ENCODE measurements at places on chromosomes 13 and 19. TPM values are rescaled to one million over a fixed set of nuclear protein-coding genes. Genes with fewer than 3 reads are reported as not detected.

Gene MYO1F
- total RNA-seq, result 0.25 TPM

DNA sequence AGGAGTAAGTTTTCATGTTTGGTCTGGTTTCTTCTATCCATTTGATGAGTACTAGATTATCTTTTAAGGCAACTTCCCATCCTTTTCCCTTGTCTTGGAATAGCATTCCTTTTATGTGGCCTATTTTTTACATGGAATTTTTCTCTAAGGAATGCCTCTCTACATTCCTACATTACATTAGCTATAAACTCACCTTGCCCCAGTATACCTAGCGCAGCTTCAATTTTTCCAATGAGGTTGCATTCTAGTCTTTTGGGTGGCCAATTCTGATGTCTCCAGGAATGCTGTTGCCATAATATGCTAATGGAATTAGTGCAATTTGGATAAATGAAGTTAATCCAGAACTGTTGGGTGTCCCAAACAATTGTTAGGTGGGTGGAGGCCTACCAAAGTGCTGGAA lies 33.8 kb downstream of the KBTBD6 start:
- DNase-seq, result no peak

Gene PNMA8A
- 3.1 TPM for total RNA-seq

DNA sequence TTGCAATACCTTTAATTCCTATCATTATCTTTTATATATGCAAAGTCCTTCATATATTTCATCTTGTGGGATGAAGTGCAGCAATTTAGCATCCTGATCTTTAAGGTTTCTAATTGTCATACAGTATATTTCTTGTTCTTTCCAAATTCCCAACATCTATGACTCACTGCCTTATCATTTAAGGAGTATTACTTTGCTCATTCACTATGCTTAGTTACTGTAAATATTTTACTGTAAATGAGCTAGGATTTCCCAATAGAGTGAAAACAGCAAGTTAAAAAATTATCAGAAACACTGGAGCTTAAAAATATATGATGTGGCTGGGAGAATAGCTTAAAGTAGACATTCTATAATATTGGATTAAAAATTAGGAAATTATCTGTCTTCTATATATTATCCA lies 69.9 kb downstream of the SLITRK6 start:
- peak; percentile 15 for DNase-seq

- no peak for DNase-seq
Measured at GRCh38 chr19:42697884-42698283, 42.4 kb downstream of the PSG3 start.

DNA sequence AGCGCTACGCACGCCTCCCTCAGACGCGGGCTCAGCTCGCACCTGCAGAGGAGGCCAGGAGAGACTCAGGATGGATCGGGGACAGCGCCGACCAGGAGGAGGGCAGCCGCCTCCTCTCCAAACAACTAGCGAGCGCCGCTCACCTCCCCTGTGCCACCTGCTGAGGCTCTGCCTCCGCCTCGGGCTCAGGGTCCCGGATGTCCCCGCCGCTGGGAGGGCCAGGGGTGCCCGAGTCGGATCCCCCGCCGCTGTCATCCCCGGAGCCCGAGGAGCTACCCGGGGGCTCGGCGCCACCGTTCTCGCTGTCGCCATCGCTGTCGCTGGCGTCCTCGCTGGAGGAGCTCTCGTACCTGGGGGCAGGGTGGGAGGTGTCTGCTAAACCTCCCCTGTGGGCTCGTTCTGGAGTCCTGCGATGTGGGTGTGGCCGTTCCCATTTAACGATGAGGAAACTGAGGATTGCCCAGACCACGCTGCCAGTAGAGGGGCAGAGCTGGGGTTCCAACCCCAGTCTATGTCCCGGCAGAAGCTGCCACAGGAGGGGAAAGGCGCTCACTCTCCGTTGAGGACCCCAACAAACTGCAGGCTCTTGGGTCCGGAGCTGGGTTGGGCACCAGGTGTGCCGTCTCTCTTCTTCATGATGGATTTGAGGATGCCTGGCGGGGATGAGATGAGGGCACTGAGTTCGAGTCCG lies 9.2 kb downstream of the KANK3 start:
- DNase-seq, result no peak

DNA sequence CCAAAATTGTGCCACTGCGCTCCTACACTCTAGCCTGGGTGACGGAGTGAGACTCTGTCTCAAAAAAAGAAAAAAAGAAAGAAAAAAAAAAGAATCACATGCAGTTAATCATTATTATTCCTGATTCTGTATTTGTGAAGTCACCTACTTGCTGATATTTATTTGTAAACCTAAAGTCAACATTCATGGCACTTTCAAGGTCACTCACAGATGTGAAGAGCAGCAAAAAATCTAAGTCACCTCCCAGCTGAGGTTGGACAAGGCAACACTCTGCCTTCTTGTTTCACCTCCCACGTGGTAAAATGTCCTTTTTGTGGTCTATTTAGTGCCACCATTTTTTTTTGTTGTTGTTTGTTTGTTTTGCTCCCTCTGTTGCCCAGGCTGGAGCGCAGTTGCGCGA lies 26.5 kb downstream of the WDR88 start:
- DNase-seq, result no peak

Gene TPRX1
- not detected for total RNA-seq

- no peak for DNase-seq
Measured at GRCh38 chr19:7873304-7874075, 700 bp downstream of the PRR36 start.

Gene FARP1
- 13.3 TPM for total RNA-seq

Gene POLD1
- 50.7 TPM for total RNA-seq

GRCh38 chr19:42250666-42251531 lies 4.0 kb downstream of the ERF start:
- no peak for DNase-seq

GRCh38 chr13:25324100-25324499 lies 22.7 kb downstream of the NUP58 start:
- DNase-seq, result no peak

- no peak for DNase-seq
Measured at GRCh38 chr13:114104655-114105520, 27.5 kb downstream of the RASA3 start.

GRCh38 chr13:66659286-66659685 lies 570.9 kb downstream of the PCDH9 start:
- no peak for DNase-seq

DNA sequence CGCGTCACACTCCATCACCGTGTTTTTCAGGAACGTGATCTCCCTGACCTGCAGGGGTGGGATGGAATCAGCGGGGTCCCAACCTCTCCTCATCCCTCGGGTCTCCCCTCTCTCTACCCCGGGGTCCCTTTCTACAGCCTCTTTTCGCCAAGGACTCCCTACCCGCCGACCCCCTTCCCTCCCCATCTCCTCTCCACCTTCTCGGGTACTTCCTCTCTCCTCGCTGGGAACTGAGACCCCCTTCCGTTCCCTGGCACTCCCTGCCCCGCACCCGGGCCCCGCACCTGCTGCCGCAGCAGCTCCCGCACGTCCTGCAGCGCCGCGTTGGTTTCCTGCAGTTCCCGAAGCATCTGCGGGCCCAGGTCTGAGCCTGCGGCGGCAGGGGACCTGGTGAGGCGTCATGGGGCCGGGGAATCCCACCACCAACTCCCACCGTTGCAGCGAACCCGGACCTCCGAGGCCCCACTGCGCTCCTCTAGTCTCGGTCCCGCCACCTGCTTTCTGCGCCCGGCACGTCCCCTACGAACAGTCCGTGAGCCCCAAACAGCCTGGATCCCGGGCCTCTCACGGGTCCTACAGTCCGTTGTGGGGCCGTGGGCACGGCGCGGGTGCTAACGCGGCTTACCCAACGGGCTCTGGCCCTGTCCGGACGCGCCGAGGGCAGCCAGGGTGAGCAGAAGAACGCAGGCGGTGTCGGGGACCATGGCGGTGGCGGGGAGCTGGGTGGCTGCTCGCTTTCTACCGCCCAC lies at the start of gene COMP:
Gene COMP (minus strand): TSS at position 740 of the 749 bp plus-strand sequence. CDS start 36 bp downstream, at position 704.
- no peak for DNase-seq

Gene CYP2F1
- not detected for total RNA-seq

- no peak for DNase-seq
Measured at GRCh38 chr13:54945973-54946372, 1917.4 kb downstream of the OLFM4 start.

DNA sequence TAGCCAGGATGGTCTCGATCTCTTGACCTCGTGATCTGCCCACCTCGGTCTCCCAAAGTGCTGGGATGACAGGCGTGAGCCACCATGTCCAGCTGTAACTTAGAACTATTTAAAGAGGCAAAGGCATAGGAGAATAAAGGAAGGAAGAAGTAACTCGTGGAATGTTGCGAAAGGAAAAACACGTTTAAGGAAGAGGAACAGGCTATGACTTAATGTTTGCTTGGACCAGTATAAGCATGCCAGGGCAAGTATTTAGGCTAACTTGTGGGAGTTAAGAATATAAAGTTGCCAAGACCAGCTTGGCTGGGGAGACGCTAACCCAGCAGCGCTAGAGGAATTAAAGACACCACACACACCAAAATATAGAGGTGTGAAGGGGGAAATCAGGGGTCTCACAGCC lies 33.5 kb downstream of the ZNF844 start:
- DNase-seq, result no peak

Gene ANKLE1
- total RNA-seq, result 0.71 TPM

Gene ZNF653
- total RNA-seq, result 5.2 TPM

- no peak for DNase-seq
Measured at GRCh38 chr19:56101746-56102535, 19.2 kb downstream of the ZNF787 start.

DNA sequence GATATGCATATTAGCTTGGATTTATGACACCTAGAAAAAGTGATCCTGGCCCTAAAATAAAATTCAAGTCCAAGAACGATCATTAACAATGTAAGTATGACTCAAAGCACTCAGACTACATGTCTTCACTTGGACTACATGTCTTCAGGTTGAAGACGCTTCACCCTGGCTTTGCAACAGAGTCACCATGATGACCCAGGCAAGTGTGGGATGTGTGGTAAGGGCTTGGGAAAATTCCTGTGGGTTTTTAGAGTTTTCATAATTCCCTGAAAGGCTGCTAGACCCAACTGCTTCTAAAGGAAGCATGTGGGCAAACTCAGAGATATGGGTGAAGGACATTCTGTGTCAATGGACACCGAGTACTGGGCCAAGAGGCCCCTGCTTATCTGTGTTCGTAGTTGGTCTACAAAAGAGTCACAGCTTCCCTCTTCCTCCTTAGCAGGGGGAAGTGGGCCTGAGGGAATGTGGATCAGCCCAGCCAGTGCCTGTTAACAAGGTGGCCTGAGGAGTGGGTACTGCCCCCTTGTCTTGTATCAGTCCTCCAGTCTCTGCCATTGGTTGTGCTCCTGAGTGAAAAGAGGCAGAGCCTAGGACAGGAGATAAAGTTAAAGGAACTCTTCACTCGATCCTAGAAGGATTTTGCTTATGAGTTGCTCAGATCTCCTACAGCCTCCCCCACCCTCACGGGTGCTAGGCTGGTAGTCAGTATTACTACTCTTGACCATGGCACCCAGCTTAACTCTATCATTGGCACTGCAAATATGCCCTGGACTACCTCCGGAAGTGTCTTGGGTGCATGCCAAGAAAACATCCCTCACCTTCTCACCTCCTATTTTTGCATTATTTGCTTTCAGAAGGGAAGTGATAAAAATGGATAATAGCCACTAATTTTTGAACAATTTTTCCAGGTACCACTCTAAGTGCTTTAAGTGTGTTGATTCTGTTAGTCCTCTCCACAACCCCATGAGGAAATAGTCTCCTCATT lies 406.3 kb downstream of the COG6 start:
- DNase-seq, result peak; percentile 72

DNA sequence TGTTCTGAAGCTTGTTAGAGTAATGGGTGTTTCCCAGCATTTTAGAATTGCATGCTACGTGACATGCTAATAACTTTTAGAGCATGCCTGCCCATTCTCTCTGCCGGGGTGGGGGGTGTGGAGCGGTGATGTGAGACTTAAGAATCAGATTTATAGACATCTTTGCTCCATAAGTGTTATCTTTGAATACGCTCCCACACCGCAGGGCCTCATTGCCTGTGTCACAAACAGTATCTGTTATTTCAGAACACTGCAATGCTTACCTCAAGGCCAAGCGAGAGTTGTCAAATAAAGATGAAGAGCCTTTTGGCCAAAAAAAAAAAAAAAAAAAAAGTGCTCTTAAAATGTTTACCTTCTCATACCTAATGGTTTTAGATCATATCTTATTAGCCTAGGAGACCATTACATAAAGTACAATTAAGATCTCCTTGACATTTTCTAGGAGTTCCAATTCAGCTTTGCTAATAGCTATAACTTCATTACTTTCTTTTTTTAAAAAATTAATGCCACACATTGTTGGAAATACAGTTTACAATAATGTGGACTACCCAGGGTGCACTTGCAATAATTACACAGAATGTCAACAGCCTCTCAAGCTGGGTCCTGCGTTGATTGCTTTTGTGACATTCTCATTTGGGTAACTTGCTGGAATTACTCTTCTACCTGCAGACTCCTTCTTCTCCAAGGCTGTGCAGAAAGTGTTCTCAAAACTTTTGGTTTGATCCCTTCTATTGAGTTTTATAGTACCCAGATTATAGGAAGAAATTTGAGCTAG lies 525.3 kb downstream of the KLF12 start:
- no peak for DNase-seq

DNA sequence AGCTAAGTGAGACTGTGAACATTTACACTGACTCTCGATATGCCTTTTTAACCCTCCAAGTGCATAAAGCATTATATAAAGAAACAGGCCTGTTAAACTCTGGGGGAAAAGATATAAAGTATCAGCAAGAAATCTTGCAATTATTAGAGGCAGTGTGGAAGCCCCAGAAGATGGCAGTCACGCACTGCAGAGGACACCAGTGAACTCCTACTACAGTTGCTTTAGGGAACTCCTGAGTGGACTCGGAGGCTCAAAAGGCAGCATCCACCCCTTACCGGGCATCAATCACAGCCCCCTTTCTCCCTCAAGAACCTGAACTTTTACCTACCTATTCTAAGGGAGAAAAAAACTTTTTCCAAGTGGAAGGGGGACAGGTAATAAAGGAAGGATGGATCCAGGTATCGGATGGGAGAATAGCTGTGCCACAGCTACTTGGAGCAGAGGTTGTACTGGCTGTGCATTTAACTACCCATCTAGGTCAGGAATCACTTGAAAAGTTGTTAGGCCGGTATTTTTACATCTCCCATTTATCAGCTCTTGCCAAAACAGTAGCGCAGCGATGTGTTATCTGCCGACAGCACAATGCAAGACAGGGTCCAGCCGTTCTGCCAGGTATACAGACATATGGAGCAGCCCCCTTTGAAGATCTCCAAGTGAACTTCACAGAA lies 80.1 kb downstream of the ZNF486 start:
- DNase-seq, result no peak

DNA sequence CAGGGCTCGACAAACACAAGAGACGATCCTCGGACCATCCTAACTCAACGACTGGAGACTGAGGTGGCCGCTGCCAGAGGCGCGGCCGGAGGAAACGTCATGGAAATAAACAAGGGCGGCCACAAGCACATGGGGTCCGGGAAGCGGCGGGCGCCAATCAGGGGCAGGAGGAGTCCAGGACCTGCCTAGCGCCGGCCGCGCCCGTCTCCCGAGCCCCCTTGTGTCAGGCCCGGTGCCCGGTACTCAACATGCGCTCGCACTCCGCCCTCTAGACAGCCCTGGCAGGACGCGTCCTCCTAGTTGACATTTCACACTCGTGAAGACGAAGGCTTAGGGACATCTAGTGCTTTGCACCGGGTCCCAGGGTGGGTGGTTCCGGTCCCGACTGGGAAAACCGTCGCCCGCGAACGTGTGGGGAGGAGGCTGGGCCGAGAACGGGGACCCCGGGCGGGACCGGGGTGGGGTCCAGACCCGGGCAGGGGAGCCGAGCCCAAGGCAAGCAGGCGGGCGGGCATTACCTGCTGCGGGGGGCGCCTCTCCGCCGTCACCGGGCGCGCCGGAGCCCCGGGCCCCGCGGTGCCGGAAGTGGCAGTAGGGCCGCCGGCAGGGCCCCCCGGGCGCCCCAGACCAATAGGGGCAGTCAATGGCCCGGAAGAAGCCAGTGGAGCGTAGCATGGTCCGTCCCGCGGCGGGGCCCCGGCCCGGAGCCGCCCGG lies 442 bp downstream of the REXO1 start:
- peak; percentile 57 for DNase-seq

GRCh38 chr19:45076851-45077730 lies 813 bp upstream of the ZNF296 start:
- no peak for DNase-seq

All from M059J (cell line).